Ascending aorta (tissue), 2 donors: ENCODE measurements at places on chromosomes 1 and 21. TPM values are rescaled to one million over a fixed set of nuclear protein-coding genes. Genes with fewer than 3 reads are reported as not detected.

The SYT14 gene
- total RNA-seq = not detected

The EDARADD gene
- total RNA-seq = not detected

The THEM5 gene
- total RNA-seq = not detected

The SEC16B gene
- 8.6 TPM for total RNA-seq

The RPE65 gene
- not detected for total RNA-seq

The ARHGEF16 gene
- not detected for total RNA-seq
